ENCODE measurements at places on chromosomes 5 and 9.

DNA sequence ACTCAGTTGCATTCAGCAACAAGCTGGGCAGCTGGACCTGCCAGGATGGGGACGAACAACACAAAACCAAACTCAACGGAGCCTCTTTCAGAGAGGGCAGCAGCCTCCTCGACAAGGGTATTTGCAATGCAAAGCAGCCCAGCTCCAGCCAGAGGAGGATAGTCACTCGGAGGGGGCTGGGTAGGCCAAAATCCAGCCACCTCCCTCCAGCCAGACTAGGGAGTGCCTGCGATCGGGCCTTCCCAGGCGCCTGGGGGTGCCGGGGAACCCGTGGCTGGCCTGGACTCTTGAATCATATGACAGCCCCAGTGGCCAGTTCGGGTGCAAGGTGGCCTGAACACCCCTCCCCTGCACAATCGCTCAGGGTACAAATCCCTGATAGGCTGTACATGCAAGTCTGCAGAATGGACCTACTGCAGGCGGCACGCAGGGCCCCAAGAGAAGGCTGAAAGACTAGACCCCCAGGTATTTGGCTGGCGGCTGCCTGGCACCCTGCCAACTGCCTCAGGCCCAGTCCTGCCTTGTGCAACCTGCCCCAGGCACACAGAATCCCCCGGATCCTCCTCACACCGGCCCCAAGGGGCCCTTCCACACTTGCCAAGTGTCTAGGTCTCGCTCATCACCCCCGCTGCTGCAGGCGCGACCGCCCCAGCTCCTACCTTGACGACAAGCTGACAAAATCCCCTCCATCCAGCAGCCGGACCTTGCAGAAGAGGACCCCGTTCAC, 1.3 kb downstream of the EEIG1 start:
- peak; percentile 17 for DNase-seq

- no peak for DNase-seq
Measured at GRCh38 chr9:116298878-116299391, 145.3 kb downstream of the PAPPA start.

DNA sequence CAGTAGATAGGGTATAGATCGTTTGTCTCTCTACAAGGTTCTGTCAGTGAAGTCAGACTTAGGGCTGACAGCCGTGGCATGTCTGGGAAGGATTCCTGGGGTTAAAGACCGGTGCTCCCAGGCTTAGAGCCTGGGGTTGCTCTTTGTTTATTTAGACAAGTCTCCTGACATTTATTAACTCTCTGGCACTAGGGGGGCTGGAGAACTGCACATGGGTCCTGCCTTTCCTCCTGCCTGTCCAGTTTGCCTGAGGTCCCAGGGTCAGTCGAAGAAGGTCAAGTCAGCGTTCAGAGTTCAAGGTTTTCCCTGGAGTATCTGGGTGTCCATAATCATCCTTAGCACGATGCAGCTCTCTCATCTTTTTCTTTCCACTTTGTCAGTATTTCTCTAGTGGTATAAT, 5.6 kb downstream of the EGFLAM start:
- no peak for DNase-seq

- peak; percentile 43 for DNase-seq
Measured at GRCh38 chr5:88881571-88881971, 1.4 kb downstream of the MEF2C start.

- no peak for DNase-seq
Measured at GRCh38 chr9:35000535-35001284, 11.2 kb downstream of the DNAJB5 start.

DNA sequence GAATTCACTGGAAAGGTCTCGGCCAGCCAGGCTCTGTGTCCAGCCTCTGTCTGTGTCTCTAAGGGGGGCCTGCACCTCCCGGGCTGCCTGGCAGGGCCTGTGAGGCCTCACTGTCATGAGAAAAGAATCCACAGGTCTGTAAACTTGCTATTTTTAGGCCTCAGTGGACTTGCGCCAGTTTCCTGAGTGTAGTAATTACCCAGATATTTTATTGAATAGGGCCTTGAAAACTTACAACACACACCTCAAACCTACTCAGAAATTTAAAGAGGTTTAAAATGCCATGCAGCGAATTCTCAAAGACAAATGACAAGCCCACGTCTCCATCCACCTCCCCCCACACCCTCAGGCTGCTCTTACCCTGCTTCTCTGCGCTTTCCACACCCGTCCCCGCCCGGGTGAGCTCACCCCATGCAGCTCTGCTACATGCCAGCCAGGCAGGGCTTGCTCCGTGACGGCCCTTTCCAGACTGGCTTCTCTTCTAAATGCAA, 8.8 kb upstream of the TENT4A start:
- DNase-seq: no peak

- DNase-seq: no peak
Measured at GRCh38 chr9:26175264-26175663, 497.0 kb upstream of the TUSC1 start.

DNA sequence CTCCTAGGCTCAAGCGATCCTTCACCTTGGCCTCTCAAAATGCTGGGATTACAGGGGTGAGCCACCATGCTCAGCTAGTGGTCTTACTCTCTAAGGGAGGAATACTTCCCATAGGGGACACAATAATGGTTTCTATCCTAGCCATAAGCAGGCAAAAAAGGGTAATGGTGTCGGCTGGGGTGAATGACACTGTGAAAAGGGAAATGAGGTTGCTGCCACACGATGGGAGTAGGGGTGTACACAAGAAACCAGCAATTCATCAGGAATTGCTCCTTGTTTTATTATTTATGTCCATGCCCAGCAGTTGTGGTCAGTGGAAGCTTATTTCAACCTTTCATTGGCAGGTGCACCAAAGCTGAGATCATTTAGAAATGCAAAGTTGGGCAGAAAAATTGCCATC, 70.3 kb upstream of the ZFR start:
- no peak for DNase-seq

DNA sequence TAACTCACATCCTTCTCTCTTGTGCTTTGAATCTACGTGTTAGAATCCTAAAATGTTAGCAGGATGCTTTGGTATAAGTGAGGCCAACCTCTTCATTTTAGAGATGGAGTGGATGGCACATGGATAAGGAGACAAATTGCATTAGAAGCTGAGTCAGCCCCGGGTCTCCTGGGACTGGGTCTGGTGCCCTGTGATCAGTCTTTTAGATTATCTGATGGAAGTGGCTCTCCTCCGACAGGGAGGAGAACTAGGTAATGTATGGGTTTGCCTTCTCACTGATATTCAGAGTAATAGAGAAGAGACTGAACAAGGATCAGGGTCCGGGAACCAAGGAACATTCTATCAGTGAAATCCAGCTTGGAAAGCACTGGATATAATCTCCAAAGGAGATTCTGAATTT, 74.9 kb upstream of the TNFSF8 start:
- DNase-seq: no peak

DNA sequence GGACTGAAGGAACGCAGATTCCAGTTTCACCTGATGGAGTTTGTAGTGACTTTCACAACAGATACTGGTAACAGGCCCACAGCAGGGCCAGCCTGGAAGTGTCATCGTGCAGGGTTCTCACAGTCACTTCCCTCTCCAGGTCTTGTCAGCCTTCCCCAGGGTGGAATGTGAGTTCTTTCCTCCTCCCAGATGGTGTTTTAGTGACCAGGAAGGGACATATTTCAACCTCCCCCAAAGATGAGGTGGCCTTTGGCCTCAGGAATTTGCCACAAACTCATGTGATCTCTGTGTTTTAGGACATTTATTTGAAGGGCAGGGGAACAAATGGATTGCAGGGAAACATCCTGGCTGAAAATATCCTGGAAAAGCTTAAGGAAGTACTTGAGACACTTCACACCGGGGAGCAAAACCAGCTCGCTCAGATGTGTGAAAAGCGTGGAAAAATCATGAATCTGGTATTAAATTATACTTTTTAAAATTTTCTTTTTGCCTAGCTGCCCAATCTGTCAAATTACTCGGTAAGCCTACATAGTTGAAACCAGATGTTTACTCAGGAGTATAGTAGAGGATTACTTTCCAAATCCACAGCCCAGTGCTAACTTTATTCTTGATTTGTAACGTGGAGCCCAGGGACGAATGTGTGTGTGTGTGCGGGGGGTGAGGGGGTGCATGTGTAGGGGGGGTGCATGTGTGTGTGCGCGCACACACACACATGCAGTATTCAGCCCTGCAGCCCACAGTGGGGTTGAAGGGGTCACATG, 66.8 kb downstream of the PTPDC1 start:
- DNase-seq: no peak

GRCh38 chr5:40829748-40830533, 5.1 kb downstream of the RPL37 start:
- no peak for DNase-seq

- DNase-seq: no peak
Measured at GRCh38 chr9:4287386-4287785, 12.5 kb downstream of the GLIS3 start.

GRCh38 chr9:1871626-1872419, 143.3 kb upstream of the SMARCA2 start:
- DNase-seq: peak; percentile 21

DNA sequence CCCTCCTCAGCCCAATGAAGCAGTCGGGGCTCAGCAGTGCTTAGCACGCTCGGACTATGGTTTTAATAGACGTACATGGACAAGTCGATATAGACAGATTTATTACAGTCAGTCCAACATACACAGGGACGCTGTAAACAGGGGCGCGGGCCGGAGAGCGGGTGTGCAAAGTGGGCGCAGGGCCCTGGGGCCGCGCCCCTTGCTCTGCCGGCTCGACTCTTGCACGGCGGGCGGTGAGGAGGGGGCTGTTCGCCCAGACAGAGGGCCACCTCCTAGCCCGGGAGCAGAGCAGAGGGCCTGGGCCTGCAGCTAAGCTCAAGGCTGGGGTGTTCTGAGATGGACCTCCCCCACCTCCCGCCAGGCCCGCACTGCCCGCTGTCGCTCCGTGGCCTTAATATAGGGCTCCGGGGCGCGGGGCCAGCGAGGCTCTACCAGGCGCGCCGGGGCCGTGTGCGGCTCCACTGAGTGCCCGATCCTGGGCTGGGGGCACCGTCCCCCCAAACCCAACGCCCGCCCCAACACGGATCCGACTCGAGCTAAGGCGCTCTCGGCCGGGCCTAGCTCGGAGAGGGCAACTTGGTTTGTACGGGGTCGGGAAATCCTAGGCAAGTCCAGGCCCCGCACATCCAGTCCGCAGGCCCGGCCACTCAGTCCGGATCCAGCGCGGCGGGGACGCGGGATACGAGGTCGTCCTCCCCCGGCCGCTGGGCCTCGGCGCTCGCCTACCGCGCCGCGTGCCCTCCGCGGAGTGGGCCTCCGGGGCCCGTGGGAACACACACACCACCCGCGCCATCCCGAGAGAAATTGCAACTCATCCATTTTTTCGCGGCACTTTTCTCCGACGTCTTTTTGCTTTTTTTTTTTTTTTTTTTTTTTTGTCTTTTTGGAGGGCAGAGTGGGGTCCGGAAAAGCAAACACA, 6.1 kb downstream of the PITX1 start:
- DNase-seq: no peak

Data from SK-MEL-5 (cell line).